Right kidney (tissue), 9 donors: ENCODE measurements at places on chromosomes 2 and 18.

DNA sequence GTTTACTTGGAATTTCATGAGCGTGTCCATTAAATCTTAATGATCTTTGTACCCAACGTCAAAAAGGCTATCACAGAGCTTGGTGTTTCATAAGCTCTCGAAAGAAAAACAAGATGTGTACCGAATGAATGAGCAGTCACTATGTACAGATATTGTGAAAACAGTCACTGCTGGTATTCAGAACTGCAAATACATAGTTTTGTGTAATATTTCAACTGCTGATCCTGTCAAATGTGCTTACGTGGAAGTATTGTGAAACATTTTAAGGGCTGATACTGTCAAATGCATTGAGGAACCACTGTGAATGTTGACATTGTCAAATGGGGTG lies 184.2 kb upstream of the KLHL29 start:
- DNase-seq = no peak

- DNase-seq = no peak
Measured at GRCh38 chr2:23668756-23669304, 258.1 kb downstream of the ATAD2B start.

DNA sequence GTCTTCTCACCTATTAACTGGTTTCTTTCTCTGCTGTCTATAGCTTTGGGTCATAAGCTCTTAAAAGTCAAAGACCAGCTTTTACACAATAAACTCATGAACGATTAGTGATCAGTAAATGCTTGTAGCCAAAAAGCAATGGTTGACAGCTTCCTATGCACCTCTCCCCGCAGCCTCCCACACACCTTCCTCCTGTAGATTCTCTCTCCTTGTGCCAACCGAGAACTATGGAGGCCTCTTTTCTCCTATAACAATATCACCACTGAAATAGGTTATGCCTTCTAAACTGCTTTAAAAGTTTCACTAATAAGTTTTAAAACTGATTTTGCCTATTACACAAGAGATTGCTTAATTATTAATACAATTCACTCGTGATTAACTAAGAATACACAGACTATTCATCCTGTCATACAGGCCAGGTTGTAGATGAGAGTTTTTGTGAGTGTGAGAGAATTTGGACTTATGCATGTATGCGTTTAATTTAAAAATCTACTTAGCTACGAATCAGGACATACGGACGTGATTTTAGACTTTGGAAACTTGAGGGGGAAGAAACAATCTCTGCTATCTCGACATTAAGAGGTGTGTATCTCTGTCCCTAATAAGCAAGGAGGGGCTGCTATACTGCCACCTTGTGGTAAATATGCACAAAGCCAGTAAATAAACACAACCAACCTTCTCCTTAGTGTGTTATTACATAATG lies 229.1 kb upstream of the RBBP8 start:
- no peak for DNase-seq

DNA sequence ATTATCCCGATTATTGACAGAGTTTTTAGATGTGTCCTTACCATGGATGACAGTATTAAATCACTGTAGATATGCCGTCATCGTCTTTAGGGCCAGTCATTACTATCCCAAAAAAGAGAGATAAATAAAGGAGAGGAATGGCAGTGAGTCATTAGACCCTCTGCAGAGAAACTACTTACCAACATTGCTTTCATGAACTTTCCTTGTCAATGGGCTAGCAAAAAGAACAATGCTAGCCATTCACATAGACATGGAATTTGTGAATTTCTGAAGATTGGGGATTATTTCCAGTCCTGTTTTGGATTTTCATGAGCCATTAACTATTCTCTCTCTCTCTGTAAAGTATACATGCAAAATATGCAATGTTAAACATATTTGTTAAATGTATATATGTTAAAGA lies 319.4 kb upstream of the FANCL start:
- DNase-seq = no peak

DNA sequence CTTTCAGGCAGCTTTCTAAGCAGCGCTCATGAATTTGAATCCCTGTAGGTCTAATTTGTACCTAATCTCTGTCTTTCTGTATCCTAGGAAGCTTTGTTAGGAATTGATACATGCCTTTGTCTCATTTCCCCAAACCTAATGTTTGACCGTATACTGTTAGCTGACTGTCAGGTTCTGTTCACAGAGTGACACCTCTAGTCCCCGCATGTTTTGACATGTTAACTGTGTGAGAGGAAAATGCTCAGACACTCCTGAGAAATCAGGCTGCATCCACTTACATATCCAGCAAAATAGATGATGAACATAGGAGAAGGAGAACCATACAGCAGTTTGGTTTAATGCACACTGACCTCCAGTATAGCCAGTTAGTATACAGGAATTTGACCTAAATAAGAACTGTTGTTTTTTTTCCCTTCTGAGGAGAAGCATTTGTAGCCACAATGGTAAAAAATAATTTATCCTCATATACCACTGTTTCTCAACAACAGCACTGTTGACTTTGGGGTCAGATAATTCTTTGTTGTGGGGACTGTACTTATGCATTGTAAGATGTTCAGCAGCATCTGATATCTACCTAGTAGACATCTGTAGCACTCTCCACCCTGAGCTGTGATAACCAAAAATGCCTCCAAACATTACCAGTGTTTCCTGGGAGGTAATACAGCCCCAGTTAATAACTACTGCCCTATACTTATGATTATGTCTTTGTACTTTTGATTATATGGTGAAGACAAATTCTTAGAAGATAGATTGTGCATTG lies 130.9 kb downstream of the NCOA1 start:
- DNase-seq = no peak

DNA sequence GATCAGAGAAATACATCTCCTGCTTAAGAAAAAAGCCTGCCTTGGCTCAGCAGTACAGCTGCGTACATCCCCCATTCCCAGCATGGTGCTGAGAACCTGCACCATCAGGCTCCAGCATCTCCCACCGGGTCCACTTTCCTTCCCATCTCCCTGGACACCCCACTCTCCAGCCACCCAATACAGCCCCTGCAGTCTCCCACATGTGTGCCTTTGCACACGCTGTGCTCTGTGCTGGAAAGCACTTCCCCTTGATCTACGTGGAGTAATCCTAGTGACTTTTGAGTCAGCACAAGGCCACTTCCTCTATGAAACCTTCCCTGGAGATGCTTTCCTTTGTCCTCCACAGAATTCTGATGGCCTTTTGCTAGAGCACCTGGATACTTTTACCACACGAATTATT lies 17.0 kb downstream of the STAT1 start:
- DNase-seq = no peak

GRCh38 chr2:232328032-232328422 lies 50.5 kb upstream of the ALPP start:
- DNase-seq = peak; percentile 0

- no peak for DNase-seq
Measured at GRCh38 chr2:128354161-128354560, 35.5 kb upstream of the HS6ST1 start.

DNA sequence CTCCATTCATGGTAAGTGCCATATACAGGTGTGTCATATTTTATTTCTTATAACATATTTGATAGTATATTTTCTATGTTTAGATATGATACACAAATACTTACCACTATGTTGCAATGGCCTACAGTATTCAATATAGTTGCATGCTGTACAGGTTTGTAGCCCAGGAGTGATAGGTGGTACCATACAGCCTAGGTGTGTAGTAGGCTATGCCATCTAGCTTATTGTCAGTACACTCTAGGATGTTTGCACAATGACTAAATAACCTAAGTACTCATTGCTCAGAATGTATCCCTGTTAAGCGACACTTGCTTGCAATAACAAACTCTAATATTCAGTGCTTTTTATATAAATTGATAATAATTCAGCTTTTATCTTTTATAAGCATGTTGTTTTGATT lies 563.1 kb upstream of the LINC00305 start:
- no peak for DNase-seq

DNA sequence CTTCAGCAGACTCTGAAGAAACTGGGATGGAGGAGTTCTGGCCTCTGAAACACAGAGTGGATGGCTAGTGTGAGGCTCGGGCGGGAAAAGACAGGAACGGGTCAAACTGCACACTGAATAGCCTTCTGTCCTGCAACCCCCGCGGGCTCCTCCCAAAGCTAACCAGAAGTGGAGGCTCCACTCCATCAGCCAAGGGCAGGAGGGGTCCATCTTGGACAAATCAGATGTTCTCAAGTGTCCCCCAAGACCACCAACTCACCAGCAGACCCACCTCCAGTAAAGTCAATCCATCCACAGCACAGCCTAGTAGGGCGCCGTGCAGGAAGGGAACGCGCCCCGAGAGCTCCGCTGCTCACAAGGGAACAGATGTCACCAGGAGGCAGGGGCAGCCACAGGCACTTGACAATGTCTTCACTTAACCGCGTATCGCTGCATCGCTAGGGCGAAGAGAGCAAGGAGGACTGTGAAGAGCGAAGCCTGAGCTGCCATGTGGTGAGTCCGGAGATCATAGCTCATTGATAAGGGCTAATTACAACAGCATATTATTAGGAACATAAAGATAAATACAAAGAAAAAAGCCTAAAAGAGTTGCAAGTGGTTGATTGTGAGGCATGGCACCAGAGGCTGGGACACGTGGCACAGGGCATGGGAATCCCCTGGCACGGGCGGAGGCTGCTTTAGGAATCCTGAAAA lies 494.6 kb upstream of the MYT1L start:
- DNase-seq = no peak

DNA sequence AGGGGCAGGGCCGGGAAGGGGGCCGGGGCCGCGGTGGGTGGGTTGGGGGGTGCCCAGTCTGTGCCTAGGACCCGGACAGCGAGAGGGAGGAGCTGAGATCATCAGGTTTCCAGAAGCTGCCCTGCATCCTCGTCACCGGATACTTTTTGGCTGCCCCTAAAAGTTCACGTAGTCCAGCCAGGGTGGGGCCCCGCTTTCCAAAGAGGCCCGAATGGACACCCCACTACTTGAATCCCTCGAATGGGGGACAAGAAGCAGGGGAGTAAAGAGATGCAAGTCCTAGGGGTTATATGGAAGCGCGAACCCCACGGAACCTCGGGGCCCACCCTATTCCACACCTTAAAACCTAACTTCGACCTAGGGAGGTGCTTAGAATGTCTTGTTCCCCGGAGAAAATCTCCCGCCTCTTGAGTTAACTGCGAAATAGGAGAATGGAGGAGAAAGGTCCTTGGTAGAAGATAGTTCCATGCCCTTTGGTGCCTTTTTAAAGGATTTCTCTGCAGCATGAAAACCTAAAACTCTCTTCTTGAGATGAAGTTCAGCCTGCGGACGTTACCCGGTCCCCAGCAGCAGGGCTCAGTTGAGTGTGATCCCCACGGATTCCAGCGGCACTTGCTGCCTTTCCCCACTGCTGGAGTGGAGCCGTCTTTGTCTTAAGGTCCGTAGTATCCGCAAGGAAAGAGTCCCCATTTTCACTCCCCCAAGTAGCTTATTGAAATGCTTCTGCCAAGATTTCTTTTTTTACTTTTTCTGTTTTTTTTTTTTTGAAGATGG lies 2.1 kb upstream of the RNF152 start:
- peak; percentile 44 for DNase-seq

- no peak for DNase-seq
Measured at GRCh38 chr2:181985632-181986205, at the start of gene PPP1R1C. Gene PPP1R1C (plus strand): TSS chr2:181985853. CDS start chr2:181986111, 258 bp downstream.

- no peak for DNase-seq
Measured at GRCh38 chr2:226093364-226093763, 693.9 kb downstream of the NYAP2 start.

GRCh38 chr2:67516899-67517530 lies 119.9 kb downstream of the ETAA1 start:
- DNase-seq = no peak

- DNase-seq = no peak
Measured at GRCh38 chr2:132884705-132885104, 214.7 kb upstream of the LYPD1 start.

DNA sequence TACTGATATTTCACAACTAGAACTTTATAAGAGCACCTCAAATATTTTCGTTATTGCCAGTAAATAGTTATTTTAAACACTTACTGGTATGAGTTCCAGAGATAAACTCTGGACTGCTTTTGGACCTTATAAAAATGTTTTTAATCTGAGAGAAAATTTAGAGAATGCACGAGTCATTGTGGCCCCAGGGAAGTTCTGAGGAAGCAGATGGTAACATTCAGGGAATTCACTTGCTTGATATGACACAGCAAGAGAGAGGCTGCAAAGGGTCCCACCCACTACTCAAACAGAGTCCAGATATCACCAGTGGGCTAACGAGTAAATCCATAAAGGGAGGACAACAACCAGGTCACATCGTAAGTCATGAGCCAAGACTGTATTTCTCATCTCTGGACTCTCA lies 526.8 kb downstream of the TDRD15 start:
- no peak for DNase-seq

GRCh38 chr2:224930124-224930523 lies 112.1 kb downstream of the DOCK10 start:
- DNase-seq = no peak

DNA sequence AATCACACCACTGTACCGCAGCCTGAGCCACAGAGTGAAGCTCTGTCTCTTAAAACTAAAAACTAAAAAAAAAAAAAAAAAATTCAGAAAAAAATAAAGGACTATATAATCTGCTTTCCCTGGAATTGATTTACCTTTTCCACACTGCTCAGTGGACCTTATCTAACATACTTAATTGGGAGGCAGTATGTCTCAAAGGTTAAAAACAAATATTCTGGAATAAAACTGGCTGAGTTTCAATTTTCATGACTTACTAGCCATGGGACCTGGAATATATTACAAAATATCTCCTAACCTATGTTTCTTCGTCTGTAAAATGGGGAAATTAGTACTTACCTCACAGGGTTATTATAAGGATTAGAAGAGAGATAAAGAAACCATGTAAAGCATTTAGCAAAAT lies 11.8 kb downstream of the NCKAP1 start:
- no peak for DNase-seq

DNA sequence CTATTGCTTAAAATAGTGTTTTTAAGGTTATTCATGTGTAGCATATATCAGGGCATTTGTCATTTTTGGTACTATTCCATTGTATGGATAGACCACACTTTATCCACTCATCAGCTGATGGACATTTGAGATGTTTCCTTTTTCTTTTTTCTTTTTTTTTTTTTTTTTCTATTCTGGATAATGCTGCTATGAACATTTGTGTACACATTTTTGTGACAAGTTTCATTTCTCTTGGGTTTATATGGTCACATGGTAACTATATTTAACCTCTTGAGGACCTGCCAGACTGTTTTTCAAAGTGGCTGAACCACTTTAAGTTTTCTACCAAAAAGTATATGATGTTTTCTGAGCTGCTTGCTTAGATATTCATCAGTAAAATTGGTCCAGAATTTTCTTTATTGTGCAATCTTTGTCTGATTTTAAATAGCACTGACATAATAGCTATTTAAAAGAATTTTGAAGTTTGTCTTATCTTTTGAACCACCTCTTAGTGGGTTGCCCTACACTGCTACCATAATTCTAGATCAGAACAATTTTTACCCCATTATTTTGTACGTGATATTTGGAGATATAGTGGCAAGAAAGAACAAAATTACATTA lies 219.4 kb upstream of the SIX3 start:
- no peak for DNase-seq

DNA sequence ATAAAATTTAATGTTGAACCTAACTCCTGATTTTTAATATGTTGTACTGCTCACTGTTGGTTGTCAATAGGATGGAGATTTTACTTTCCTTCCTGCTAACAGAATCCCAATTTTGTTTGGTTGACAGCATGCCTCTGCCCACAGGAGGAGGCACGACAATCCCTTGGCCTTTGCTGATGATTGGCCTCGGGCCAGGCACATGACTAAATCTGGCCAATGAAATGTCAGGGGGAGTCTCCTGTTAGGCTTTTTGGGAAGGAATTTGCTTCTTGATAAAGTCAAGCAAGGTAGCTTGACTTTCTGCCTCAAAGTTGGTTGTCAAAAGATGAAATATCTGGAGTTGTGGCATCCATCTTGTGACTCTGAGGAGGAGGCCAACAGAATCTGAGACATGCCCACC lies 6.8 kb upstream of the TGFA start:
- DNase-seq = no peak
